GOT3 (cell line): ENCODE measurements at places on chromosomes 2 and 18.

DNA sequence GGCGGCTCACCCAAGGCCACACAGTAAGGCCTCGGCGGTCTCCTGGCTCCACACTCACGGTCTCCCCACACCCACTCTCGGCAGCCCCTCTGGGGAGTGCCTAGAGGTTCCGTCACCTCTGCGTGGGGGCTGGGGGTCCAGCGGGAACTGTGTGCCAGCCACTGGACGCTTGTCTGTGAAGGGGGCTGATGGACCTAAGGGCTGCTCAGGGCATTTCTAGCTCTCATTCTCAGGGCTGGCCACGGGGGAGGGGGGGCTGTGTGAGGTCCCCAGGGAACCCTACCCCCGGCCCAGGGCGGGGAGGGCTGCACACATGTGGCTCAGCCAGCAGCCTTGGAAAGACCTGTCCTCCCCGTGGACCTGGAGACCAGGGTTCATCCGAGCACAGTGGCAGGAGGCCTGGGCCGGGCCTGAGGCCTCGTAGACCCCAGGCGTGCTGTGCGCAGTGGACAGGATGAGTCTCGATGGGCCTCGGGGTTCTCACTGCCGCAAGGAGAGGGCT, 27.1 kb upstream of the ODC1 start:
- DNase-seq = no peak

DNA sequence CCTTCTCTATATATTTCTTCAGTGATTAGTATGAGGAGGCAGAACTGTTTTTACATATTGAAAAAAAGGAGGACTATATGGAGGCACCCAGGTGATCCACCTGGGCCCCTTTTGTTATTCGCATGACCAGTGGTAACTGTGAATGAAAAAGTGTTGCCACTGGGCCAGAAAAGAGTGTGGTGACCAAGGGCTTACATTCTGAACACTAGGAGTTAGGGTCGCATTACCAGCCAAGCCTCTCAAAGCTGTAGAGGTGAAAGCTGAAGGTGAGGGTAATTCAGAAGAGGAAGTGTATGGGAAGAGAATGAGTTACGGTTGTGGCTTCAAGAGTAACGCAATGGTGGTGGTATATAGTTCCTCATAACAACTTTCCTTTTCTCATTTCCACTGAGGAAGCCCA, 487.6 kb downstream of the TMEM182 start:
- DNase-seq = no peak

- no peak for DNase-seq
These were observed 636.9 kb downstream of the LRP1B start for GRCh38 chr2:141493936-141494335.

DNA sequence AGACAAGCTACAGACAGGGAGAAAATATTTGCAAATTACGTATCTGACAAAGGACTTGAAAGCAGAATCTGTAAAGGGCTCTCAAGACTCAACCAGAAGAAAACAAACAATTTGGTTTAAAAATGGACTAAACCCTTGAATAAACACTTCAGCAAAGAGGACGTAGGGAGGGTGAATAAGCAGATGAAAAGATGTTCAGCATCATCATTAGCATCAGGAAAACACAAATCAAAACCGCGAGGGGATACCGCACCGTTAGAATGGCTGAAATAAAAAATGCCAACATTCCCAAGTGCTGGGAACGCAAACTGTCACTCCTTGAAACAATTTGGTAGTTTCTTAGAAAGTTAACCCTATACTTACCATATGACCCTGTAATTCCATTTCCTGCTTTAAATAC, 136.7 kb downstream of the MBP start:
- DNase-seq = no peak

- DNase-seq = no peak
These were observed 55.2 kb downstream of the TNP1 start for GRCh38 chr2:216804357-216805350.

DNA sequence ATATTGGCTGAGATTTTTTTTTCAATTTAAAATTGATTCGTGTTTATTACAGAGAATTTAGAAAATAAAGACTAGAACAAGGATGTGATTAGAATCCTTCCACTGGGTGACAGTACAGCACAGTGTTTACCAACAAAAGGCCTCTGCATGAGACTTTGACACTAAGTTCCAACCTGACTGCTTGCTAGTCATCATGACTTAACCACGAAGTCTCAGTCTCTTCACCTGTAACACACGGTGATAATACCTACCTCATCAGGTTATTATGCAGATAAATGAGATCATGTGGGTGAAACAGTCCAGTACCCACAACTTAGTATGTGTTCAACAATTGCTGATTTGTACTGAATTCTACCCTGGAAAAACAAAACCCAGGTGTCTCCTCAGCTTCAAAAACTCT, 151.2 kb downstream of the STK39 start:
- no peak for DNase-seq

- no peak for DNase-seq
These were observed 60.3 kb upstream of the TTC21B start for GRCh38 chr2:166013878-166014277.

DNA sequence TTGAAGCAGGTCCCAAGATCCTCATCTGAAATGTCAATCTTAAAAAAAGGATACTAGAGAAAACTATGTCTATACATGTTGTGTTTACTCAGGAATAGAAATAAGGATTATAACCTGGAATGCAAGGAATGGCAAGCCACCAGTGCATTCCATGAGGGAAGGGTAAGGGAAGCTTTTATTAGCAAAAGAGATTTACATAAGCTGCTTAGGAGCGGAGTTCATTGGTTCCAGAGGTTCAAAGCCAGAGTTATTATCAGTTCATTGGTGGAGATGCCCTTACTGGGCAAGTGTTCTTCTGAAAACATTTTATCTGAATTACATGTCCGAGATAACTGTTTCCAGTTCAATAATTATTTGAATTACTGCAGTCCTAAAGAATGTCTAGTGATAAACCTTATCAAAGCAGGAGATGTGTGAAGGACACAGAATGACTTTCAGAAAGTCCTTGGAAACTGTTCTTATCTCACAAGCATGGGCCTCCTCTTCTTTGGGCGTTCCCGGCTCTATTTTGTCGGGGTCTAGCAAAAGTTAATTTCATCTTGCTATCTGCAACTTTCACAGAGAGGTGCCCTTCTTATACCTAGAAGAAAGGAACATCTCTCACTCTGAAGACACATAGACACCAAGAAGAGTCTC, 23.5 kb downstream of the COMMD1 start:
- no peak for DNase-seq

DNA sequence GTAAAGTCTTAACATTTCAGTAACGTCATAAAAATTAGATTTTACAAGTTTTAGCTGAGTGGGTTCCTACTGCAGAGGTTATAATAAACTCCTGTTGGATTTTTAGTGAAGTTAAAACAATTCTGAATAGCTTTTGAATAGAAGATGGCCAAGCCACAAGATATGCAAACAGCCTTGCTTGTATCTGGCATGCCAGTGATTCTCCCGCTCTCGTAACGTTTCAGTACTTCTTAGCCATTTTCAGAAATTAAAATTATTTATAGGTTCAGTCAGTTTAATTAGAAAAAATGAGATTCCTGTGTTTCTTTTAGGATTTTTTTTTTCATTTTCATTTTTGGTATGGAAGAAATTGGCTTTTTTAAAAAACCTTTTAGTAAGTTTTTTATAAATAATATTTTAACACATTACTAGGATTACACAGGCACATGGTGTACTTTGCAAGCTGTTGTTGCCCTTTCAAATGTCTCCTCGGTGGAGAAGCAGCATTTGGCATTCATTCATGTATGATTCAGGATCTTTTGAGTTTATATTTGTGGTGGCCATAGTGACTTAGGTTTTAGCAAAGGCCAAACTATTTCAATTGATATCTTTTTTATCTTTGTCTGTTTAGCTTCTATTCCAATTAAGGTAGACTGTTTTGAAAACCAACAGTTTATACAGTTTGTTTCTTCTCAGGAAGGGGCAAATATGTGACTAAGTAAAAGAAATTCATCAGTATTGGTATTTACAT, 30.6 kb upstream of the RND3 start:
- no peak for DNase-seq

DNA sequence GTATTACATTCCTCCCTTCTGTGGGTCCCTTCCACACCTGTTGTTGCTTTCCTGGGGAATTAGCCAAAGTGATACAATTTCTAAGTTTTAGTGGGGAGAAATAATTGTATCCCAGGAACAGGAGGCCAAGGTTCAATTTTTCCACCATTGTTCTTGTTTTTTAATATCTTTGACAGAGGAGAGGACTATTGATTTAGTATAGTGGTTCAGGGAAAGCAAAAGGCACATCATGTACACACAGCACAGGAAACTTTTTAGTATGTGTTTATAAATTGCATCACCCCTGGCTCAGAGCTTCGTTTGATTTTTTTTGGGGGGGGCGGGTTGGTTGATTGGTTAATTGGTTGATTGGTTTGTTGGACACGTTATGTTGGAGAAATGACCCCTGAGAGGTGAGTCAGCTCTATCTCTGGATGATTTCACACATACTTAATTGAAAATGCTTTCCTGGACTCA, 431.6 kb downstream of the PID1 start:
- no peak for DNase-seq

DNA sequence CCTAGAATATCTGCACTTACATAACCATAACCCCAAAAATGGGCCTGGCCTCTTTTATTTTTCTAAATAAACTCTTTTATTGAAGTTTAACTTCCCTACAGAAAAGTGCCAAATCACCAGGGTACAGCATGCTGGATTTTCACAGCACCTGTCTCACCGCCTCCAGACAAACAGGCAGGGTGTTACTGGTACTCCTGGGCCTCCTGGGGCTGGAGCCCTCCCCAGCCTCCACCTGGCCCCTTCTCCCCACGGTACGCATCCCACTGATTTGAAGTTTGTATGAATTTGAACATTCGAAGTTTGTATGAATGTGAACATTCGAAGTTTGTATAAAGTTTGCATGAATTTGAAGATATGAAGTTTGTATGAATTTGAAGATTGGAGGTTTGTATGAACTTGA, 232.1 kb downstream of the NDUFA10 start:
- DNase-seq = no peak

DNA sequence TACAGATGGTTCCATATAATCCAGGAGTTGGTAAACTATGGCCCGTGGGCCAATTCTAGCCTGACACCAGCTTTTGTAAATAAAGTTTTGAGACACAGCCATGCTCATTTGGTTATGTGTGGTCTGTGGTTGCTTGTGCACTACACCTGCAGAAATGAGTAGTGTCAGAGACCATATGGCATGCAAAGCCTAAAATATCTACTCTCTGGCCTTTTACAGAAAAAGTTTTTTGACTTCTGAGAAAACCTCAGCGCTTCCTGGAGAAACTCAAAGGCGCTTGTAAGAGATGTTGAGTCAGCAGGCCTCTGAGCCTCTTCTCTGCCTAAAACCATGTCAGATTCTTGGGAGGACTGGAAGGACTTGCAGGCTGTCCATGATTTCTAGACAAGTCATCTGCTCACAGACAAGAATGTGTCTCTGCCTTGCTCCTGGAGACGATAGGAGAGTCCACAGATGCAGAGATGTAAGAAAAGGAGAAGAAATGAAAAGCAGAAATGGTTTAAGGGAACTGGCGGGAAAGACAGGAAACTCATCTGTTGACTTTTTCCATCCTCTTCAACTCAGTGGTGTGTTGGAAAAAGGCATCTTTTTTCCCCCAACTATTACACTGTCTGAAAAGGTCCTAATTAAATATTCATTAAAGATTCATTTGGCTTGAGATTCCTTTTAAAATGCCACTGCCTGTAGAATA, 5.2 kb downstream of the TTC39C start:
- DNase-seq = no peak

- DNase-seq = no peak
These were observed 464.6 kb downstream of the MTX2 start for GRCh38 chr2:176733698-176734430.

DNA sequence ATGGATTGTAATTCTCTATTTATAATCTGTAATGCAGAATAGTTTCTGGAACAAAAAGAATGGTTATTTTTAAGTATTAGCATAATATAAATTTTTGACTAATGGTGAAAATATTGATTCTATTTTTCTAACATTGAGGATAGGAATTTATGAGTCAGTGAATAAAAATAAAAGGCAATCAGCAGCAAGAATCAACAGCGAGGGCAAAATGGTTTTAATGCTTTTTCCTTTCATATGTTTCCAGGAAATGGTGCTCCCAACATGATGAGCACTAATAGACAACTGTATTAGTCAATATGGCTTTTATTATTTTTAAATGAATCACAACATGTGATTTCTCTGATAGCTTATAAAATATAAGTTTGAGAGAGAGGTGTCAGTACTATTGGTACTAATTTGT, 90.7 kb upstream of the TFPI start:
- no peak for DNase-seq

GRCh38 chr2:195489101-195489500, 167.9 kb upstream of the SLC39A10 start:
- no peak for DNase-seq

DNA sequence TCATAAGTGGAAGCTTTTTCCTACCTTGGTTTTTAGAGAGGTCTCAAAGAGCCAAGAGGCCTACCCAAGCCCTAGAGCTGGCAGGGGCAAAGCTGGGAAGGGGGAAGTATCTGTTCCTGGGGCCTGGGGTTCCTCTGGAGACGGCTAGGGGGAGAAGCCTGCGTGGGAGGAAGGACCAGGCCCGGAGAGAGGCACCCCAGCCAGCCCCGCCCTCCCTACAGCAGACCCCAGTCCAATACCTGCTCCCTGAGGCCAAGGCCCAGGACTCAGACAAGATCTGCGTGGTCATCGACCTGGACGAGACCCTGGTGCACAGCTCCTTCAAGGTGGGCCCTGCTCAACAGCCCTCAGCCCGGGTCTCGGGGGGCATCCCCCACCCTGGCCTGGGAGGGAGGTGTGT, 2.2 kb downstream of the CTDSP1 start:
- DNase-seq = no peak

- no peak for DNase-seq
These were observed 32.6 kb upstream of the PPP3R1 start for GRCh38 chr2:68284896-68285295.

- DNase-seq = no peak
These were observed 1.3 kb upstream of the KCMF1 start for GRCh38 chr2:84969511-84970209.

DNA sequence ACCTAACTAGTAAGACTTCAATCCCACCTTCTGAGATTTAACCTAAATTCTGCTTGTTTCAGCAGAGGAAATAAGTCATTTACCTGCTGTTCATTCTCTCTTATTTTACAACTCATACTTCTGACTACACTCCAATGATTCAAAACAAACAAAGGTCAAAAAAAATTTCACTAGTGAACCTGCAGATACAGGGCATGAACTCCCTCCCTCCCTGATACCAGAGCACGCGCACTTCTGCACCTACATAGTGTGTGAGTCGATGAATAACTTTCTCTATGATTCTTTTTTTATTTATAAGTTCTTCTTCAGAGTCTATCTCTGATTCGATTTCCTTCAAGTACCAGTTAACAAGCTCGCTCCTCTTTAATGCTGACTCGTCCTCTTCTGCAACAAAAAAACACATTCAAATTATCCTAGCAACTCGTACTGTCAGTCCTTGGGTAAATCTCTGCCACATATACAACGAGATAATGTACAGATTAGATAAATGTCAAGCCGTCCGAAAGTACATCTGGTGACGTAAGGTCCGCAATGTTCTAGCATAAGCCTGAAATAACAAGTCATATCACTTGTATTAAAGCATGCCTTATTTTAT, 7.4 kb upstream of the LCT start:
- DNase-seq = no peak
